ENCODE measurements at places on chromosomes 16 and 17.

DNA sequence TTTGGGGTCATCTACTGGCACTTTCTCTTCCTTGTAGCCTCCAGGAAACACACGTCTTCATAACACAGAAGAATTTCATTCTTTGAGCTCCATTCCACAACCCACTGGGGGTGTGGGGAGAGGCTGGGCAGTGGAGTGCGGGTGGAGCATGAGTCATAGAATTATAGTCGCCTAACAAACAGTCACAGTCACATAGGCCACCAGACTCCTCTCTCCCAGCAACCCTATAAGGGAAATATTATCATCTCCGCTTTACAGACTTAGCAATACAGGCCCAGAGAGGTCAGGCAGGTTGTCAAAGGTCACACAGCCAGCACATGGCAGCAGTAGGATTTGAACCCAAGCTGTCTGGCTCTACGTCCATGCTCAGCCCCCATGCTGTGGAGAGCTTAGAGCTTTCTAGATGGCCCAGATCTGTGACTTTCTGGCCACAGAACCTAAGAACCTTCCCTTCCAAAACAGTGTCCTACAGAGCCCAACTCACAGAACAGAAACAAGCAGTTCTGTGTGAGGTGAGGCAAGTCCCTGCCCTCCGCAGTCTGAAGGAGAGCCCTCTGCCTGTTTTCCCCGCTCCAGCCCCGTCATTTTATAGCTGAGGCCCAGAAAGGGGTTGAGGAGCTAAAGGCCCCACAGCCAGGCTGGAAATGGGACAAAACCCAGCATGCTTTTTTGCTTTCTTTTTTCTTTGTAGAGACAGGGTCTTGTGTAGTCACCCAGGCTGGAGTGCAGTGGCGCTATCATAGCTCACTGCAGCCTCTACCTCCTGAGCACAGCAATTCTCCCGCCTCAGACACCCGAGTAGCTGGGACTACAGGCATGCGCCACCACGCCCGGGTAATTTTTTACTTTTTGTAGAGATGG lies 10.7 kb upstream of the LITAF start:
- DNase-seq: no peak

- peak; percentile 96 for DNase-seq
These were observed at the start of gene PCTP for GRCh38 chr17:55750750-55751657. PCTP (plus strand) TSS chr17:55751051; CDS start chr17:55751104, 53 bp downstream.

GRCh38 chr16:16890964-16891363 lies 512.0 kb downstream of the NPIPA7 start:
- DNase-seq: no peak

DNA sequence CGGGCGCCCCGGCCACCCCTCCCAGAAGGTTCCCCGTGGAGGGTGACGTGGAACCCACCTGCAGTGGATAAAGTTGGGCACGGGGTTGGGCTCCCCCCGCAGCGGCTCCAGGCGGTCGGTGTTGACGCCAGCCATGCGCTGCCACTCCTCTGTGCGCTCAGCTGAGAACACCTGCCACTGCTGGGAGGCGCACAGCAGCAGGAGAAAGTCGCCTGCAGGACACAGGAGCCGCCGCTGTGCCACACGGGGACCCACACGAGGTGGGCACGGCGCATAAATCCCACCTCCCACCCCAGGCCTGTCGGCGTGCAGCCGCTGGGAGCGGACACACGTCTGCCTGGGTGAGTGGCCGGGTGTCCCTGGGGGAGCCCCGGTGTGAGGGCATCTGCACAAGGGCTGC lies 20.7 kb downstream of the CTU2 start:
- DNase-seq: no peak

GRCh38 chr17:79842136-79842655 lies 3.0 kb upstream of the CBX4 start:
- DNase-seq: no peak

- no peak for DNase-seq
These were observed 52.8 kb downstream of the TOX3 start for GRCh38 chr16:52494145-52494544.

- DNase-seq: no peak
These were observed at the start of gene TVP23A for GRCh38 chr16:10817963-10818941. TVP23A (minus strand) TSS chr16:10818794; CDS start chr16:10818493, 301 bp downstream.

DNA sequence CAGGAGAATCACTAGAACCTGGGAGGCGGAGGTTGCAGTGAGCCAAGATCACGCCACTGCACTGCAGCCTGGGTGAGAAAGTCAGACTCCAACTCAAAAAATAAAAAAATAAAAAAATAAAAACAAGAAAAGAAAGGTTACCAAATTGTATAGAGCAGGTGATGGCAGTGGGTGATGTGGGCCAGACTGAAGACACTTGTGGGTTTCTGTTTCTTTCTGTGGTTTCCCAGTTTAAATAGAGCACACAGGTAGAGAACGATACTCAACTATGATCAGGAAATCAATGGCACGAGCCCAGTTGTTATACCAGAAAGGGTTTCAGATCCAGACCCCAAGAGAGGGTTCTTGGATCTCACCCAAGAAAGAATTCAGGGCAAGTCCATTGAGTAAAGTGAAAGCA lies 32.6 kb downstream of the NUBP1 start:
- DNase-seq: no peak

All from activated CD4-positive, alpha-beta T cell treated with anti-CD3 and anti-CD28 coated beads, Interleukin-2, amount 50 U/mL, for 48 hours (primary cell).